ENCODE measurements at places on chromosomes 13 and 19.

DNA sequence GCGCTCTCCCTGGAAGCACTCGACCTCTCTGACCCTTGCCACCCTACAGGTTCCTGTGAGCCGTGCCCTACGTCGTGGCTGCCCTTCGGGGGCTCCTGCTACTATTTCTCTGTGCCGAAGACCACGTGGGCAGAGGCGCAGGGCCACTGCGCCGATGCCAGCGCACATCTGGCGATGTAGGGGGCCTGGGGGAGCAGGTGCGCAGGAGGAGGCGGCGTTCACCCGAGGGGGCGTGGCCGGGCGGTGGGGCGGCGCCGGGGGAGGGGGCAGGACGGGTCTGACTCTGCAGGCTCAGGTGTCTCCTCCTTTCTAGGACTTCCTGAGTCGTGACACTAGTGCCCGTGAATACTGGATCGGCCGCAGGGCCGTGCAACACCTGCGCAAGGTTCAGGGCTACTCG, 26.4 kb downstream of the CLEC4M start:
- DNase-seq = no peak

GRCh38 chr13:77185721-77186120, 141.2 kb downstream of the MYCBP2 start:
- DNase-seq = no peak

- DNase-seq = no peak
Measured at GRCh38 chr13:61410669-61411297, 4.9 kb downstream of the PCDH20 start.

DNA sequence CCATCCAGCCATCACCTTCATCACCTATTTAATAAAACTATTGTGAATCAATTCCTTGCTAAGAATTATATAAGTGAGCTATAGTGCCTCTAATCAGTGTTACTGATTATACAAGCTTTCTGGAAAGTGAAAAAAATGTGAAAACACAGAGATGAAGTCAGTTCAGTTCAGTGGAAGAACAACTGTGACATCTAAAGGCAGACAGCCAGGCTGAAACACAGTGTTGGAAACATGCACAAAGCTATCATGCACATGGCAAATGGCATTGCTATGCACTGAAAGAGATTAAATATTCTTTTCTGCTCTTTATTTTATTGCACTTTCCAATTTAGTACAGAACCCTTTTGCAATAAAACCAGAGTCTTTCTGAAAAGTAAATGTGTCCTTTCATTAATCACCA, 294.0 kb downstream of the RBM26 start:
- no peak for DNase-seq

GRCh38 chr19:35123573-35123972, 8.0 kb downstream of the FXYD3 start:
- no peak for DNase-seq

DNA sequence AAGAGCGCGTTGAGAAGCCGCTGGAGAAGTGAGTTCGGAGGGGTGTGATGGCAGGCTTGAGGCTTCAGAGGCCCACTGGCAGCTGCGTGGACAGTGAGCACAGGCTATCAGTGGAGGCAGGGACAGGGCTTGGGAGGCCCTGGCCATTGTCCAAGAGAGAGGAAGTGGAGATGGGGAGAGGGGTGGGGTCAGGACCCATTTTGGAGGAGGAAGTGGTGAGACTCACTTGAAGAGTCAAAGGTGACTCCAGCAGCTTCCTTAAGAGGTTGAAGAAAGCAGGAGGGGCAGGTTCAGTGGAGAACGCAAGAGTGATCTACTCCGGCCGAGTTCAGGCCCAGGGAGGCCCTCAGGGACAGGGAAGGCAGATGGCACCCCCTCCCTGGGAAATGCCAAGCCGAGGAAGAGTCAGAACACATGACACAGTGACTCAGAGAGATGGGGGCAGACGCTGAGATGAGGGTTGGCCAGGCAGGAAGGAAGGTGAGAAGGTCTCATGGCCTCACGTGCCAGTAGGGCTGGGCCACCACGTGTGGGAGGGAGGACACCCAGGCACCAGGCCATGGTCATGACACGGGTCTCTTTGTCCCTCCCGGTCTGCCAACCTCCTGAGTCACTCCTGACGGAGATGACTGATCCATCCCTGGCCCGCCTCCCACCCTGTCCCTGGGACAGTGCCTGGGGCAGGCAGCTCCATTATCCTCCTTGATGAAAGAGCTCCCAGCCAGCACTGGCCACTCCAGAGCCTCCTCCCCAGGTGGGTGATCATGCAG, 10.1 kb upstream of the CD22 start:
- DNase-seq = no peak

- peak; percentile 71 for DNase-seq
Measured at GRCh38 chr19:1028062-1028926, 1.9 kb downstream of the CNN2 start.

DNA sequence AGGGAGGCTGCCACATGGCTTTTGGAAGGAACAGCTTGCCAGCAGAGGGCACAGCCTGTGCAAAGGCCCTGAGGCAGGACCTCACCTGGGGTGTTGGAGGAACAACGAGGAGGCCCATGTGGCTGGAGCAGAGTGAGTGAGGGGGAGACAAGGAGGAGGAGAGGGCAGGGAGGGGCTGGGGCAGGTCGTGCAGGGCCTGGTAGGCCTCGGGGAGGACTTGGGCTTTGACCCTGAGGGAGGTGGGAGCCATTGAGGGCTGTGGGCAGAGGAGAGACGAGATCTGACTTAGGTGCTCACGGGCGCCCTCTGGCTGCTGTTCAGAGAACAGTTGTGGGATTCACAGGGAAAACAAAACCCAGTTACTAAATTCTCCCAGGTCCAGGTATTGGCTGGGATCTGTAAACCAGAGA, 25.2 kb downstream of the ZNRF4 start:
- no peak for DNase-seq

DNA sequence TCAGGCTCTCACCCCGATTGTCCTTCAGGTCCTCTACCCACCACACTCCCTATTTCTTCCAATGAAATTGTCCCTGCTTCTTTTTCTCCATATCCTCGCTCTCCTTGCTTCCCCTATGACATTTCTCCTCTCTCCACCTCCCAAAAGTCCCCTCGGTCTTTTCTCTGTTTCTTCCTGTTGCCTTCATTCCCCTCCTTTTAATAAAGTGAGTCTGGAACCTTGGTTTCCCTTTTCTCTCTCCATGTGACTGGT, 676 bp upstream of the ZNF574 start:
- DNase-seq = no peak

- no peak for DNase-seq
Measured at GRCh38 chr19:3397266-3398022, 31.1 kb downstream of the NFIC start.

- no peak for DNase-seq
Measured at GRCh38 chr19:40601134-40601974, at the start of gene LTBP4. Gene LTBP4, plus strand, starts transcription at chr19:40601369. Its CDS starts 19 bp downstream, at chr19:40601388.

DNA sequence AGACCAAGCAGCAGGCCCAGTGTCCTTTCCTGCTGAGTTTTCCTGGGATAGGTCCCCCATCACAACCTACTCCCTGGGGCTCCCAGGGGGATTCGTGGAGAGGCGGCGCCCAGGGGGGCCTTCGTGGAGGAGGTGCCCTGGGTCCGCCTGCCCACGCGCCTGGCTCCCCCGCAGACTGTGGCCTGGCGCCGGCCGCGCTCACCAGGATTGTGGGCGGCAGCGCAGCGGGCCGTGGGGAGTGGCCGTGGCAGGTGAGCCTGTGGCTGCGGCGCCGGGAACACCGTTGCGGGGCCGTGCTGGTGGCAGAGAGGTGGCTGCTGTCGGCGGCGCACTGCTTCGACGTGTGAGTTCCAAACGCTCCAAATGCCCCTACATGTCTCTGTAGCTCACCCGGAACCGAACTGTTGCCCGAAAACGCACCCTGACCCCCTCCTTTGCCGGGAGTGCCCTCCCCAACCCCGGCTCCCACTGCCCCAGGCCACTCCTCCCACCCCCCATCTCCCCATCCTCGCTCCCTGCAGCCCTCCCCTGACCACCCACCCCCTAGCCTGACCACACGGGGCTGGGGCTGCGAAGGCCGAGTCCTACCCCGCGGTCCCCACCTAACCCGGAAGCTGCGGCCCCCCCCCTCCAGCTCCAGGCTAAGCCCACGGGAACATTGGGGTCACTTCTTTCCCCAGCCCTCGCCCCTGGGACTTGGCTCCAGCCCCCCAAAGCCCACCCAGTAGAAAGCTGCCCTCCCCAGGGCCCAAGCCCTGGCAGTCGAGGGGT, 3.3 kb downstream of the TIMM13 start:
- no peak for DNase-seq
